Neuronal stem cell (in vitro differentiated cells): ENCODE measurements at places on chromosomes 11 and 22.
A peak's percentile ranks its signal among the peaks of the same experiment; 100 is the strongest.

DNA sequence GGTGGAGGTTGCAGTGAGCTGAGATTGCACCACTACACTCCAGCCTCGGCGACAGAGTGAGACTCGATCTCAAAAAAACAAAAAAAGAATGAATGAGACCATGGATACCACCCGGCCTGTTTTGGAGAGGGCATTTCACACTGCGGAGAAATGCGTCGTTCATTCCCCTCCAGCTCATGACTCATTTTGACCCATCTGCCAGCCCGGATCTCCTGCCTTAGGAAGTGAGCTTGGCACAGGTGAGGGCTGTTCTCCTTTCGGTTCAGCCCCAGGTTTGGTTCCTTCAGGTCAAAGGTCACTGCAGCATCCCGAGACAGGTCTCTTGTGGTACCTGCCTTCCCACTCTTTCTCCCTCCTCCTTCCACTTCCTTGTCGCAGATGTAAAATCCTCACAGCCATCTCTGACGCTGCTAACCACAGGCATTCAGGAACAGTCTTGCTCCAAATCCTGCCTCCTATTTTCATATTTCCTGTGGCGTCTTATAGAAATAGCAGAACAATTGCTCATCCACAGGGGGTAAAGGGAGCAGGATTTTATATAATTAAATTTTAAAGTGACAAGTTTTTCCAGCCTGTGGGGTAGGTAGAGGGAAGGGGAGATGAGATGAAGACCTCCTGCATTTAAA is 517.9 kb downstream of the NTM start:
- no peak for DNase-seq

- peak; percentile 96 for DNase-seq
Observed at GRCh38 chr22:31943978-31944699, at the start of gene YWHAH. TSS of gene YWHAH (plus strand) at chr22:31944535. CDS start at chr22:31944734, 199 bp downstream.

- peak; percentile 59 for DNase-seq
Observed at GRCh38 chr11:129215506-129216245, 23.6 kb upstream of the ARHGAP32 start.

GRCh38 chr22:19816372-19817119 is 38.1 kb downstream of the GNB1L start:
- no peak for DNase-seq

DNA sequence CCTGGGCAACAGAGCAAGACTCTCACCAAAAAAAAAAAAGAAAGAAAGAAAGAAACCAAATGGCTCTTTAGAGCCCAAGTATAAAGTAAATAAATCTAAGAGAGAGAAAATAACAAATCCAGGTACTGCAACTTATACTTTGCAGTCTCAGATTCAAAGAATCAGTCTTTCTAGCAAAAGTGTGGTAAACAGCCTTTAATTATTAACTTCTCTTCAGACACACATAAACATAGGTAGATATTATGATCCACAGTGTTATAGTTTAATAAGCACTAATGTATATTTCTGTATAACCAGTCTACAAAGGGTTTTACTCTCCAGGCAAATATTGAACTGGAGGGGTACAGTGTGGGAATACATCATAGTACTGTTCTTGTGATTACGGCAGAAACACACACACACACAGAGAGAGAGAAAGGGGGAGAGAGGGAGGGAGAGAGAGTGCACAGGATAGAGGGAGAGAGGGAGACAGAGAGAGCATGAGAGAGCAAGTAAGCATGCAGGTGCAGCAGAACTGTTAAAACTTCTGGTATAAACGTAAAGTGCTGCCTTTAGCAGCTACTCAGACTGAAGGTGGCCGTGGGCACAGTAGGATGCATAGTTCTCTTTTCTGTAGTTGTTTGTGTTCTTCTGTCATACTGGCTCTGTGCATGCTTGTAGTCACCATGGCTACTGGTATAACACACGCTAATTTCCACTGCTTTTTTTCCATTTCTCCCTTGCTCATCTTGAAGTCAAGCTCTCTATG is 32.3 kb downstream of the MTMR2 start:
- DNase-seq: no peak

GRCh38 chr11:61826930-61827570 is 1.1 kb upstream of the FADS2 start:
- DNase-seq: no peak

- no peak for DNase-seq
Observed at GRCh38 chr11:45304992-45305335, 18.8 kb upstream of the SYT13 start.

GRCh38 chr11:107139396-107139795 is 121.1 kb upstream of the GUCY1A2 start:
- no peak for DNase-seq

DNA sequence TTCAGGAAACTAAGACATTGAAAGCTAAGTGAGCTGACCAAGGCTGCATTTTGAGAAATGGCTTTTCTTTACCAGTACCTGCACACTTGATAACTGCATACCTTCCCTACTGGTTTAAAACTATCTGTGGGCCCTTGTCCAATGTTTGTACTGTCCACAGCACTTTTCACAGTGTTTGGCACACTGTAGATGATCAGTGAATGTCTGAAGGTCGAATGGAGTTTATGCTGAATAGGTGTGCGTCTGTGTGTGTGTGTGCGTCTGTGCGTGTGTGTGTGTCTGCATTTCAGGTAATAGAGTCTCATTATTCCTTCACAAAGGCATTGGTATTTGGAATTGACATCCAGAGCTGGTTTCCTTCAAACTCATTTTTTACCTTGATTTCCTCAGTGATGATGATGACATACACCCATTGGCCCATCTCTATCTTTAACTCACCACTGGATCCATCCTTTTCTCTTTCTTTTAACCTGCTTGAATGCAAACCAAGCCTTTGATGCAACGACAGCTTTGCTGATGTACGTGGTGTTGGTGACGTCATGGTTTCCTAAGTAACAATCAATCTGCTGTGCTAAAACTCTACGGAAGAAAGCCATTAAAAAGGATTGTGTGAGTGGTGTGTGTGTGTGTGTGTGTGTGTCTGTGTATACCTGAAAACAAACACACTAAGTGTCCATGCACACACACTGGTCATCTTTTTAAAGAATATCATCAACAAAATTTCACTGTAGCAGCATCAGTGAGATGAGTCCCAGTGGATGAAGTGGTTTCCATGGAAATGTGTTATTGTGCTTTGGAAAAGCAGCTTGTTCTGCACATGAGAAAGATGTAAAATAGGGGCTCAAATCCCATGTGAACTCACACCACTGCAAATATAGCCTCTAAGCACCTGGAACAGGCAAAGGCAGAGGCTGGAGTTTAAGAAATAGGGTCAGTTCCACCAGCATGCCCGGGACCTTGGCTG is 490.2 kb upstream of the B3GAT1 start:
- no peak for DNase-seq

GRCh38 chr22:21926728-21927127 is 25.9 kb downstream of the PPM1F start:
- DNase-seq: no peak

GRCh38 chr11:10444725-10445315 is 10.2 kb upstream of the AMPD3 start:
- DNase-seq: no peak

DNA sequence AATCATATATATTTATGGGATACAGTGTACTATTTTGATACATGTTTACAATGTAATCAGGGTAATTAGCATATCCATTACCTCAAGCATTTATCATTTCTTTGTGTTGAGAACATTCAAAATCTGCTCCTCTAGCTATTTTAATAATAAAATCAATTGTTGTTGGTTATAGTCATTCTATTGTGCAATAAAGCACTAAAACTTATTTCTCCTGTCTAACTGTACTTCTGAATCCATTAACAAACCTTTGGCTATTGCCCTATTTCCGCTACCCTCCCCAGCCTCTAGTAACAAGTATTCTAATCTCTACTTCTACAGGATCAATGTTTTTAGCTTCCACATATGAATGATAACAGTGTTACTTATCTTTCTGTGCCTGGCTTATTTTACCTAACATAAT is 15.3 kb upstream of the USP2 start:
- no peak for DNase-seq

- DNase-seq: no peak
Observed at GRCh38 chr11:128765571-128766549, 72.0 kb downstream of the FLI1 start.

GRCh38 chr11:122843281-122844141 is 5.2 kb downstream of the CRTAM start:
- DNase-seq: no peak

DNA sequence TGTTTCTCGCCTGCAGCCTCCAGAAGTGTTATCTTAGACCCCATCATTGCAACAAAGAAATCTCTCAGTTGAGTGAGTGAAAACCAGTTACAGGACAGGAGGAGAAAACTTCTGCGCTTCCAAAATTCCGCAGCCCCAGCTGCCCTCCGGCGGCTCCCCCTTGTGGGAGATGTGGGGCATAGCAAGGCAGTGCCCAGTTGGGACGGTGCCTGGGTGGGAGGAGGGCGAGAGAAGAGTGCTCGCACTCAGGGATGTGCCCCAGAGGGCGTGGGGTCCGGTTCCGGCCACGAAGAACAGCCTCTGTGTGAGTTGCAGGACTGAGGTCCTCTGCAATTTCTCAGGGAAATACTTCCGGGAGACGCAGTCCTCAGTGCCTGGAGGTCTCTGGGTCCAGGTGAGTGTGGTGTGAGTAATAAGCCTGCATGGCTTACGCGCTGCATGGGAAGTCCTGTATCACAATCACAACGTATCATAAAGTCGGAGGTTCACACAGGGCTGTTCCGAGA is 87.0 kb upstream of the BLID start:
- peak; percentile 50 for DNase-seq

DNA sequence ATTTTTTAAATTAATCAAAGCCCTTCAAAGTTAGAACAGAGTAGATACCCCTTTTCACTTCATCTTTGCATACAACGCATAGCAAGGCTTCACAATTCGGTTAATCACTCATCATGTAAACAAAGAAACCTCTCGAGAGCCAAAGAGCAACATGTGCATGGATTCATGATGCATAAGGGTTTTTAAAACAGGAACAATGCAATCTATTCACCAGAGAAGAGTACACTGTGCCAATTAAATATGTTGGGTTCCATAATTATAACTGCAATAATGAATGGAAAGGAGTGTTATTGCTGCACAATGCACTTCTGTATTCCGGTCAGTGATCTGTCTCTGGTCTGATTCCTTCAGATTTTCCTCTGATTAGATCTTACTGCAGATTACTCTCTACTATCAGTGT is 45.3 kb downstream of the CADM1 start:
- DNase-seq: no peak

GRCh38 chr11:9774591-9775397 is 110.9 kb downstream of the SWAP70 start:
- no peak for DNase-seq

- DNase-seq: no peak
Observed at GRCh38 chr11:113393501-113393985, 6.0 kb downstream of the ANKK1 start.

- no peak for DNase-seq
Observed at GRCh38 chr22:20302438-20303228, 17.2 kb downstream of the DGCR6L start.

DNA sequence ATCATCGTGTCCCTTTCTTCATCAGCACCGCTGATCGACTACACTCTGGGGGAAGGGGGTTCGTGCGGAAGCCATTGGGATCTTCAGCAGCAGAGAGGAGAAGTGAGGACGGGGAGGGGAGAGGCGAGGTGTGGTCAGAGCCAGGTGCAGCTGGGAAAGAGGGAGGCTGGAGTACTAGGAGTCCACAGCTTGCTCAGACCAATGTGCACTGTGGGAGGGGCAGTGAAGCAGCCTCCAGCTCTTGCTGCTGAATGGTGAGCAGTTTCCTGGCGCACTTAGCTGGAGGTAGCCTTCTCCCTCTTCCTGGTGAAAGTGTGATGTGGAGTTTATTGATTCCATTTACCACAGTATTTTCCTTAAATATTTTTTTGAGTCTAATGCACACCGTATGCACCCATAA is 99.0 kb upstream of the NECTIN1 start:
- DNase-seq: no peak

DNA sequence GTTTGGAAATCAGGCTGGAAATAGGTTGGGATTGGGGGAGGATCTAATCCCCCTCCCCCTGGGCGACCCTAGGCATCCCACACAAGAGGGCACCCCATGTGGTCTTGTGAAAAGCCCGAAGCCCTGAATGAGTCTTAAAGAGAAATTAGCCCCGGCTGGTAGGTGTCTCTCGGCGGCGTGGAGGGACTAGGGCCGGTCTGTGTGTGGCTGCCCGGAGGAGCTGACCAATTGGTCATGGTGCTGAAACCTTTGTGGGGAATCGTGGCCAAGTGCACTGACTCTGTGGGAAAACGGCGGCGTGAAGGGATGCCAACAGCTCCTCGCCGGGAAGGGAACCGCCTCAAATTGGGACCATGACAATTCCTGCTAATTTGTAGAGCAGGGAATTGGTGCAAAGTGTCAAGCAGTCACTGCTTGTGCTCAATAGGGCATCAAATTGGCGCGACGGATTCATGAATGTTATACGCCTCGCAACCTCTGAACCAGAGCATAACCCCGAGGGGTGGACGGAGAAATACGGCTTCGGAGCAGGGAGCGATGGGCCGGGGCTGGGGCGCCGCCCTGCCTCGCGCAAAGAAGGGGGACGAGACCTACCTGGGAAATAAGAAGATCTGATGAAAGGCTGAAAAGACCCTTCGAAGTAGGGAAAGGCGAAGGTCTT is 1.5 kb downstream of the DBX1 start:
- DNase-seq: peak; percentile 88

DNA sequence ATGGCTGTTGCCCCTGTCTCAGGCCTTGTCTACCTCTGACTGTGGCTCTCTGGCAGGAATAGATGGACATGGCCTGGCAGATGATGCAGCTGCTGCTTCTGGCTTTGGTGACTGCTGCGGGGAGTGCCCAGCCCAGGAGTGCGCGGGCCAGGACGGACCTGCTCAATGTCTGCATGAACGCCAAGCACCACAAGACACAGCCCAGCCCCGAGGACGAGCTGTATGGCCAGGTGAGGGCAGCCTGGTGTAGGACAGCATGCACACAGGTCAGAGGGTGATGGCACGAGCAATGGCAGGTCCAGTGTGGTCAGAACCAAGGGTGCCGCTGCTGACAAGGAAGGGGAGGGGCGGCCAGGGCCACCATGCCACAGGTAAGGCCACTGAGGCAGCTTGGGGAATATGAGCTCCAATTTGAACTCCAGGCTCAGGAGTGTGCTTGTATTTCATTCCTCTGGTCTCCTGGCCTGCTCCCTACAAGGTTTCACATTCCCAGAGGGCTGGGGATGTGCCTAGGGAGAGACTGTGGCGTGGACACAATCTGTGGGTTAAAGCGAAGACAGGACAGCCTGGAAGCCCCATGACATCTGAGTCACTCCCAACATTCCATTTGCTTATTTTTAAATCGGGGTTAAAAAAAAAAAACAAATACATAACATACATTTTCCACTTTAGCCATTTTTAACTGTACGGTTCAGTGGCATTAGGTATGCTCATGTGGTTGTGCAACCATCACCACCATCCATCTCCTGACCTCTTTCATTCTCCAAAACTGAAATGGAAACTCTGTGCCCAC is 562 bp downstream of the FOLR3 start:
- no peak for DNase-seq

- DNase-seq: no peak
Observed at GRCh38 chr11:47466701-47467250, 17.8 kb upstream of the RAPSN start.

DNA sequence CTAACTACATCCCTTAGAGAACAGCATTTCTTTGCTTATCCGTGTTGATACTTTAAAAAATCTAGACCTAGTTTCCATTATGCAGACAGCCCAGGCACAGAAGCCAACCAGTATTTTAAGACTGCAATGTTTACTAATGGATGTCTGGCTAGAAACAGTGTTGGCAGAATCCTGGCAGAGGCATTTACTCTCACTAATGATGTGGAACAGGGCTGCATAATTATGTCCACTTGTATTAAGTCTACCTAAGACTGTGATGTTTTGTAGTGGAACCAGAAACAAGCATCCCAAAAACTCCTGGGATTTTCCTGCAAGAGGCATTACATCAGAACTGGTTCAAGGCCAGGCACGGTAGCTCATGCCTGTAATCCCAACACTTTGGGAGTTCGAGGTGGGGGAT is 50.2 kb upstream of the PICALM start:
- DNase-seq: no peak

GRCh38 chr11:61404641-61405040 is 12.3 kb downstream of the TMEM216 start:
- DNase-seq: no peak
